Right ventricle myocardium superior (tissue), 1 donor: ENCODE measurements at places on chromosomes 2 and 18.

- DNase-seq, result peak; percentile 48
These were observed 1.8 kb upstream of the DUSP2 start for GRCh38 chr2:96146881-96147592.

- DNase-seq, result no peak
These were observed 979.7 kb downstream of the DPP10 start for GRCh38 chr2:115422004-115422634.

DNA sequence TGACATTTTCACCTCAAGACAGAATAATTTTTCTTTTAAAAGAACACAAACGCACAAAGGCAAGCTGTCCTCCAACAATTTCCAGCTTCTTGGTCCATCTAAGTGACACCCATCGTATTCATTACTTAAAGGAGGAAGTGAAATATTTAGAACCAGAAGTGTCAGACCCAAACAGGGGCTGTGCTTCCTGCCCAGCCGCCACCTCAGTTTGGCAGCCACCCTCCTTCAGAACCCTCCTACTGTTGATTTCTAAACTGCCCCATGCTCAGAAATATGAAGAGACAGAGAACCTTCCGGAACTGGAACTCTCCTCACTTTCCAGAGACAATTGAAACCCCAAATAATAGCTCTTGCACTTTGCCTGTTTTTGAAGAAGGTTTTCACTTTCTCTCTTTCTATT, 734.8 kb upstream of the SALL3 start:
- no peak for DNase-seq

GRCh38 chr18:68780802-68781635, 16.9 kb upstream of the CCDC102B start:
- DNase-seq, result no peak

DNA sequence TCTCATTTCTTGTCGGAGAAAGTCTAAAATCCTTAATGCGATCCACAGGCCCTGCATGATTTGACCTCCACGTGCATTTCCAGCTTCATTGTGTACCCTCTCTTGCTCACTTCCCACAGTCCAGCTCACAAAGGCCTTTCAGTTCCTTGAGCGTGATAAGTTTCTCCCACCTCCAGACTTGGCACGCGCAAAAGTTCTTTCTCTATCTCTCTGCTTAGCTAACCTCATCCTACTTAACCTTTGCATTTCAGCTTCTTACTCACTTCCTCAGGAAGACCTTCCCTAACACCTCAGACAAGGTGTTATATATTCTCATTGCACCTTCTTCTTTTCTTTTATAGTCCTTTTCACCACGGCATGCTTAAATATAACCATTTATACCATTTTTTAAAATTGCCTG, 124.8 kb upstream of the XPO1 start:
- DNase-seq, result no peak

GRCh38 chr2:185785851-185786473, 47.4 kb downstream of the FSIP2 start:
- DNase-seq, result no peak

GRCh38 chr2:204049635-204050034, 113.1 kb downstream of the ICOS start:
- no peak for DNase-seq

- DNase-seq, result no peak
These were observed 15.7 kb downstream of the LYPD1 start for GRCh38 chr2:132654335-132654734.

DNA sequence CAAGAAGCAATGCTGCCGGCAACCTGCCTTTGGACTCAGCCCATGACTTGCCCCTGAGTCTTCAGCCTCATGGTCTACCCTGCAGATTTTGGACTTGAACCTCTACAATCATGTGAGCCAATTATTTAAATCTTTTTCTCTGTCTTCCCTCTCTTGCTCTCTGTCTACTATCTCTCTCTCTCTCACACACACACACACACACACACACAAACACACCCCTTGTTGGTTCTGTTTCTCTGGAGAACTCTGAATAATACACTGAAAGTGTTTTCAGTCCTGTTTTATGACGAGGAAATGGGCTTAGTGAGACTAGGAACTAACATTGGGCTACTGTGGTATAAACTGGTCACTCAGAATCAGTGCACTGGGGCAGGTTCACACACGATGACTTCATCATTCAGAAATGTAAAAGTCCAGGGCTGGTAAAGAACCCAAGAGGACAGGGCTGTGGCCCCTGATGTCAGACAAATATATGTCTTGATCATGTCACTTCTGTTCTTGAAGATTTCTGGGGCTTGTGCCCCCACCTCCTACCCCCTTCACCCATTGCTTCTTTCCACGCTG, 266.1 kb upstream of the SIX2 start:
- no peak for DNase-seq

- DNase-seq, result no peak
These were observed 60.4 kb upstream of the SIX2 start for GRCh38 chr2:45069684-45070083.

DNA sequence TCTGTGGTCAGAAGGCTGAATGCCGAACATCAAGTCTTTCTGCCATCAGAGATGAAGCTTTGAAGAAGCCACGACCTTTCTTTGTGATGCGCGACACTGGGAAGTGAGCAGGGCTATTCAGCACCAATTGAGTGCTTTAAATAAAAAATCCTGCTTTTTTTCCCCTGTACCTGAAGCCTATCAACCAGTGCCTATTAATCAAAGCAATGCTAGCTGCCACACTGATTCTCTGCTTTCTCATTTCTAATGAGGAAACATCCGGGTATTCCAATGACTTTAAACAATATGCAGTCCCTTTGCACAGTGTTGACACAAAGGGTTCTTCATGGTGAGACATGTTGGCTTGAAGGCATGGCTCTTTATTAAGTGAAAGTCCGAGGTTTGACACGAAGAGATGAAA, 88.0 kb downstream of the GALR1 start:
- DNase-seq, result no peak

GRCh38 chr2:74290466-74291217, 52.6 kb downstream of the SLC4A5 start:
- DNase-seq, result no peak

- no peak for DNase-seq
These were observed 180.2 kb downstream of the LTBP1 start for GRCh38 chr2:33126958-33127357.

- no peak for DNase-seq
These were observed 7.0 kb upstream of the REEP1 start for GRCh38 chr2:86344404-86344803.

DNA sequence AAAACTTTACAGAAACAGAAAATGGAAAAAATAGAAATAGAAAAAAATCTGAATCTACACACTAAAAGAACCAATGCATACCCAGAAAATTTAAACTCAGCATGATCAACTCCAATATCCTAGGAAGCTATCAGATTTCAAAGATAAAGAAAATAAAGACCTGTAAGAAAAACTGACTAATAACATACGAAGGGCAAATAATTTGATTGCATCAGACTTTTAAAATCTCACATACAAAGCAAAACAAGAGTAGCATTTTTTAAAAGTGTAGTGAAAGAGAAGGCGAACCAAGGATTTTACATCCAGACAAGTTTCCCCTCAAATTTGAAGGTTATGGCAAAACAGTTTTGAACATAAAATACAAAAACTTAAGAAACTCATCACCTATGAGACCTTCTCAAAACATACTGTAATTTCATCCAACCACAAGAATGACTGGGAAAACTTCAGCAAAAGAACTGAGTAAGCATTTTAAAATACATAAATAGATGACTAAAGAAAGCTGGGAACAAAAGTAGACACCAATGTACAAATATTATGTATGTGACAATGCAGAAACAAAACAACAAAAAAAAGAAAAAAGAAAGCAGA, 54.8 kb downstream of the NBAS start:
- DNase-seq, result no peak

- no peak for DNase-seq
These were observed 112.1 kb downstream of the KYNU start for GRCh38 chr2:142989273-142990204.

DNA sequence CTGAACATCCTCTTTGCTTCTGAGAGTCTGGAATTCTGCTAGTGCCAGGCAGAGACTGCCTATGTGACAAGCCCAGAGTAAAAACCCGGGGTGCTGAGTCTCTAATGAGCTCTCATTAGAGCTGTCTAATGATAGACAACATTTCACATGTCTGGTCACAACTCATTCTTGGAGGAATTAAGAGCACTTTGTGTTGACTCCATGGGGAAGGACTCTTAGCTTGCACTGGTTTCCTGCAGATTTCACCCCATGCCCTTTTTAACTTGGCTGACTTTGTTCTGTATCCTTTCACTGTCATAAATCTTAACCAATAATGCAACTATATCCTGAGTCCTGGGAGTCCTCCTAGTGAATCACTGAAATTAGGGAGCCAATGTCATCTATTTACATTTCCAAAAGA, 33.5 kb downstream of the FBXO15 start:
- DNase-seq, result no peak

DNA sequence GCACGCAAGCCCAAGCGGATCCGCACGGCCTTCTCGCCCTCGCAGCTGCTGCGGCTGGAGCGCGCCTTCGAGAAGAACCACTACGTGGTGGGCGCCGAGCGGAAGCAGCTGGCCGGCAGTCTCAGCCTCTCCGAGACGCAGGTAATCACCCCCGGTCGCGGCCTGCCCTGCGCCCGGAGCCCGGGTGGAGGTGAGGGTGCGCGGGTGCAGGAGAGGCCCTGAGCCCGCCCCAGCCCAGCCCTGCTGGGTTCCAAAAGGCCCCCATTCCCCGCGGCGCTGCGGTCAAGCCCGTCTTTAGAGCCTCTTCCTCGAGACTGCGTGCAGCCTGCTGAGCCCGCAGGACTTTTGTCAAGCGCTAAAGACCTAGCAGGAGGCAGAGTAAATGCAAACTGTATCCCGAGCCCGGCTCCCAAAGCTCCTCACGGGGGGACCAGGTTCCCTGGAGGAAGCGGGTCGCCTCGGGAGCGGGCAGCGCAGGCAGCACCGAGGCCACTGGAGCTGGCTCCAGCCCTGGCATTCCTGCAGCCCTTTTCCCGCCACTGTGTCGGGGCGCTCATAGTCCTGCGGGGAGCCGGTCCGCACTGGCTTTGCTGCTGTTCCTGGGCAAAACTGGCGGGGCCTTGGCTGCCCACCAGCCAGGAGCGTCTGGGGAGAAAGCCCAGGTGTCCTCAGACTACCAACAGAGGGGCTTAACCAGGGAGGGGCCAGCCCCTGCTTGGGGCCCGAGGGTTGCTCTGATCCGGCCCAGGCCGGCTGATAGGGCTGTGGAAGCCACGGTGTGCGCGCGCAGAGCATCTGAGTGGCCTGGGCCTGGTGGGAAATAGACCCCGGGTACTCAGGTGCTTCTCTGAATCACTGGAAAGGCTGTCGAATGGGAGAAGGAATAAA, 7.3 kb downstream of the EMX1 start:
- DNase-seq, result no peak

GRCh38 chr2:96867756-96868554, 1.9 kb downstream of the SEMA4C start:
- no peak for DNase-seq

- DNase-seq, result no peak
These were observed 16.6 kb upstream of the PIEZO2 start for GRCh38 chr18:11165952-11166351.

DNA sequence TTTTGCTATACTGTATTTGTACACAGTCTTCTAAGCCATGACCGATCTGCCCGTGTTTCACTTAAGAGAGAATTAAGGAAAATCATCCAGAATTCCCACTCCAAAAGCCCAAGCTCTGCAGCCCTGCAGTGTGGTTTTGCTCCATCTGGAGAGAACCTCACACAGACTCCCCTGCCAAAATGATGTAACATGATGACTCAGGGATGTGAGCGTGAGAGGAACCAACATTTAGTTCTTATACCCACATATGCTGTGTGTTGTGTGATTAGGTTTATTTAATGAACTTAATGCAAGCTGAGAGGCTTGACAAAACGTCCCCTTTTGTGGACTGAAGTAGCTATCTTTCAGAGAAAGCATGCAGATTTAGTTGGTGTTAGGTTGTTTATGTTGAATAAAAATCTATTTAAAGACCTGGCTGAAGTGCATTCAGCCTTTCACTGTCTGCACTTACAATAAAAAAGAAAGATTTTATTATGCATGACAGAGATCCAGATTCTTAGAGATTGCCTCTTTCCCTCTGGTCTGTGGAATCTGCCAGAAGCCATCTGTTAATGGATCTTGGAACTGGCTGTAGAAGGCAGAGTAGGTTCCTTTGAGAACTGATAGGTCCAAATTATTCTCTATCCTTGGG, 6.3 kb downstream of the RAB12 start:
- no peak for DNase-seq

DNA sequence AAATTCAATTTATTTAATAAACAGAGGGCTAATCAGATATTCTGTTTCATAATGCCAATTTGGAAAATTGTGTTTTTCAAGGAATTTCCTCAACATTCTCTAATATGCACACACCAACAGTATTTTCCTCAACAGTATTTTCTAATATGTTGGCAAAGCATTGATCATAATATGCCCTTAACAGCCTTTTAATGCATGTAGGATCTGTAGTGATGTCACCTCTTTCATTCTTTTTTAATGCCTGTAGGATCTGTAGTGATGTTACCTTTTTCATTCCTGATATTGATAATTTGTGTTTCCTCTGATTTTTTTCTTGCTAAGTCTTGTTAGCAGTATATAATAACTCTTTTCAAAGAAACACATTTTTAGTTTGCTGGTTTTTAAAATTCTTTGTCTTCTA, 15.9 kb downstream of the VWA3B start:
- DNase-seq, result no peak

DNA sequence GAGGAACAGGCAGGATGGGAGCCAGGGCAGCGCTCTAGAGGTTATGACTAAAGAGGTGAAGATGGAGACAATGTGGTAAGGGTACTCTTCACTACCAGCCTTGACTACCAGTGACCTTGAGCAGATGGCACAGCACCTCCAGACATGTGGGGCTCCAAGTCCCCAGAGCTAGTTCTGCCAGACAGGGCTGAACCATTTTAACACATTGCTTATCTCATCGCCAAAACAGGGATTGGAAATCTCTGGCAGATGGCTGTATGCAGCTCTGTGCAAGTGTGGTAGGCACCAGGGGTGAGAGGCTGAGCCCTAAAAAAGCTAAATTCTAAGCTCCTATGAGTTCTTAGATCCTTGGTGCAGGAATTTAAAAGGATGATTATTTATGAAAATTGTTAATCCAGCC, 41.3 kb downstream of the FSHR start:
- no peak for DNase-seq

- DNase-seq, result no peak
These were observed 56.1 kb downstream of the SETBP1 start for GRCh38 chr18:44736664-44737380.

DNA sequence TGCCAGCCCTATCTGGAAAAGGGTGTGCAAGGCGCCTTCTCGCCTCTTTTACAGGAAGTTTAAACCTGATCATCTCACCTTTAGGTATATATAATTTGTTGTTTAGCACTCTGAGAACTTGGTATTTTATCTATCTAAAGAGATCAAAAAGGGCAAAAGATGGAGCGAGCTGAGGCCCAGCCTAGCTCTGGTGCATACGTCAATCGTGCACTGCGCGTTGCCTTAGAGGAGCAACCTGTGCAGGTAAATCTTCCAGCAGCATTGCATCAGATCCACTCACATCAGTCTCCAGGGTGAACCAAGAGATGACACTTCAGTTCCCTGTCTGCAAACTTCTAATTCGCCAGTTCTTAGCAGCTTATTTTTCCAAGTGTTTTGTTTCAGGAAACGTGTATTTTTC, 15.4 kb downstream of the BCL11A start:
- DNase-seq, result no peak
